GM18507 (cell line): ENCODE measurements at places on chromosomes 13 and 19.

- DNase-seq = no peak
Measured at GRCh38 chr13:72448082-72448481, 279.3 kb downstream of the MZT1 start.

DNA sequence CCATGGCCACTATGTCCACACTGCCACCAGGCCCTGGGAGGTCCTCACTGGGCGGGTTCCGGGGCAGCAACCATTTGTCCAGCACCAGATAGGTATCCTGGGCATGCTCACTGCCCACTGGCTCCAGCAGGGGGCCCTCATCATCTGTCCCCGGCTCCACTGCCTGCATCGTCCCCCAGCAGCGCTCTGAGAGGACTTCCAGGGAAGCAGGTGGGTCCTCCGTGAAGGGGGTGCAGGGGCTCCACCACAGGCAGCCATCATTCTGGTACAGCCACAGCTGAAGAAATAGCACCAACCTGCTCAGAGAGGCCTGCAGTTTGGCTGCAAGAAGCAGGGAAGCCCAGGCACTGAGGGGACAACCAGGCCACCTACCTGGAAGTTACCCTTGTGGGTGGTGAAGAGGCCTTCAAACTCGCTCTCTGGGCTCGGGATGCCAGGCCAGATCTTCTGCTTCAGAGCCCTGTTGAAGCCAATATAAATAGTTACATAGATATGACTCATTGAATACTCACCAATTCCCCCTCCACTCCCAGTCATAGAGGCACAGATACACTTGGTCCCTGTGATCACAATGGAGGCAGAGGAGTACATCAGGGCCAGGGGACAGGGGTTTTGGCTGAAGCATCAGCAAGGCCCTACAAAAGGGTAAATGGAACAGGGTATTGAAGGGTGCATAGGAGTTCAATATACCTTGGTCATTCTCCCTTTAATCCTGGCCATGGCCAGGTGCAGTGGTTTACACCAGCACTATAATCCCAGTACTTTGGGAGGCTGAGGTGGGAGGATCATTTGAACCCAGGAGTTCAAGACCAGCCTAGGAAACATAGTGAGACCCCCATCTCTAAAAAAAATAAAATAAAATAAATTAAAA is 4.1 kb downstream of the SWSAP1 start:
- no peak for DNase-seq

- no peak for DNase-seq
Measured at GRCh38 chr13:45295536-45295935, 45.4 kb downstream of the TPT1 start.

DNA sequence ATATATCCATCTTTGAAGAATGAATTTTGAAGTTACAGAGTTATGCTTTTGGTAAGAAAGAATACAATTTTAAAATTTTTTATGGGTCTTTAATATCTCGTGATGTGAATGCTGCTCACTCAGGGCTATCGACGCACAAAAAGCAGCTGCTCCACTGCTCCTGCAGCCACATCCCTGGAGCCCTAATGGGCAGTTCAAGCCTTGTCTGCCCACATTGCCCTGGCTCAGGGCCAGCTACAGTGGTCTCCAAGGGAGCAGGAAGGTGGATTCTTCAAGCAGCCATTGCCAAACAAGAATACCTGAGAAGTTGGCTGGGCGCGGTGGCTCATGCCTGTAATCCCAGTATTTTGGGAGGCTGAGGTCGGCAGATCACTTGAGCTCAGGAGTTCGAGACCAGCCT is 85.8 kb downstream of the IPO5 start:
- DNase-seq = no peak

GRCh38 chr19:39969266-39969665 is 1.7 kb upstream of the PSMC4 start:
- no peak for DNase-seq

DNA sequence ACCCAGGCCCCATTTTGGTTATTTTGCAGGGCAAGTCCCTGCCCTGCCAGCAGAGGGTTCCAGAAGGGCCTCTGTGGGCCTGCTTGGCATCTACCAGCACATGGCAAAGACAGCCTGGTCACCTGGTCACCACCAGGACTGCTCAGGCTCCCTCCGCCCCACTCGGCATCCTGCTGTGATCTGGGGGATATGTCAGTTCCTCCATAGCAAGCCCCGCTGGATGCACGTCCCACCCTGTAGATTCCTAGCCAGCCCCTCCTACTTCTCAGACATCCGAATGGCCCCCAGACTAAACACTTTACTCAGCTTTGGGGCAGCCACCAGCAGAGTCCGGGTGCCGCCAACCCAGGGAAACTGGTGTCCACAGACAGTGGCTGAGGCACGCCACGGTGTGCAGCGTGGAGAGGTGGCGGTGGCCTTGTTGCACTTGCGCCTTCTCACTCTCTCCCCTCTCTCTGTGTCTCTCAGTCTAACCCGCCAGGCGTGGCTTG is 31.8 kb upstream of the USE1 start:
- DNase-seq = peak; percentile 30

DNA sequence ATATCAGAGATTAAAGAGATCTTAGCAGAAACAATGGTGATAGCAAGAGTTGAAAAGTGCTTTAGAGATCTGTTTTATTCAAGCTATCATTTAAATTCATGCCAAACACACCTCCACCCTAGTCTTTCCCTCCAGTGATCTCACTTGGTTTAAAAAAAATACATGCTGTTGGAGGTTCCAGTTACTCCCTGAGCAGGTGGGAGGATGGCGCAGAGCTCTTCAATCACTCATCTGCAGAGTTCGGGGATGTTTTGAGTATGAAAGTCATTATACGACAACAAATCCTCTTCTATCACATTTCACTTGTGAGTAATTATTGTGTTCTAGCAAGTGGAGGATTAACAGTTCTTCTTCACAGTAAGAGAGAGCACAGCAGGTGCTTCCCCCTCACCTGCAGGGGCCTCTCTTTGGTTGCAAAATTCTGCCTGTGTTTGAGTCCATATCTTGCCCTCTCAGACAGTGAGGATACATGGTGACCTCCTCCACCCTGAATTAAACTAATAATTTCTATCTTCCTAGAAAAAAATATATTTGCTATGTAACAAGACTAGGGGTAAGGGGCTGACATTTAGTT is 376.7 kb downstream of the LIG4 start:
- no peak for DNase-seq

- no peak for DNase-seq
Measured at GRCh38 chr13:33307843-33308242, 22.3 kb upstream of the STARD13 start.

DNA sequence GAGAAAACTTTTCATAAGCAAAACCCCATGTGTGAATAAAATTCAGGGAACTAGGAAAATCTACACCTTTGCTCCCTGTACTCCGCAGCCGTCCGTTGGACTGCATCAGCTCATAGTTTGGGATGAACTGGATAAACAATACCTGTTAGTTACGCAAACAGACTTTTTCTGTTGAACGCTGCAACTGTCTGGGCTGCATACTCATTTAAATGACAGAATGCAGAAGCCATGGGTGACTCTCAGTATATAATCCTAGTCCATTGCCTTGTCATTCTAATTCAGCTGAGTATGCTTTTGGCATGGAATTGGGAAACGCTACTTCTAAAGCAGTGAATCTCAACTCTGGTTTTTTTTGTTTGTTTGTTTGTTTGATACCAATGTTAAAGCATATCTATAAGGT is 151.6 kb downstream of the SLITRK1 start:
- no peak for DNase-seq

GRCh38 chr19:38412961-38413360 is 10.1 kb downstream of the FAM98C start:
- no peak for DNase-seq

- DNase-seq = no peak
Measured at GRCh38 chr19:9039728-9040127, 29.5 kb upstream of the MUC16 start.
